D721Med (cell line): ENCODE measurements at places on chromosomes 3 and 15.

DNA sequence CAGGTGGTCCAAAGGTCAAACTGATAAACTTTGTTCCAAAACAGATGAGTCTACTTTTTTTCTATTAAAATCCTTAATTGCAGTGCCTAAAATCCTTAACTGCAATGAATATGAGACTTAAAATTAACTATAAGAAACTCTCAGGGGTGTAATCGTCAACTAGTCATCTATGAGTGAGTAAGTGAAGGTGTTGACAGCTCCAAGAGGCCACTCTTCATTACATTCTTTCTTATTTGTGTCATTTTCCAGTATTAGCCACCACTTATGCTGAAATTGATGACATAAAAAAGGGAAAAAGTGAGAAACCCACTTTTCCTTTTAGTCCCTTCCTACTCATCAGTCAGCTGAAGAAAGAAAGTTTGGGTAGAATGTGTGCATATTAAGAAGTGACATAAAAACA is 12.6 kb upstream of the NPAP1 start:
- DNase-seq = no peak

GRCh38 chr3:35665390-35666055 is 26.2 kb downstream of the ARPP21 start:
- no peak for DNase-seq

DNA sequence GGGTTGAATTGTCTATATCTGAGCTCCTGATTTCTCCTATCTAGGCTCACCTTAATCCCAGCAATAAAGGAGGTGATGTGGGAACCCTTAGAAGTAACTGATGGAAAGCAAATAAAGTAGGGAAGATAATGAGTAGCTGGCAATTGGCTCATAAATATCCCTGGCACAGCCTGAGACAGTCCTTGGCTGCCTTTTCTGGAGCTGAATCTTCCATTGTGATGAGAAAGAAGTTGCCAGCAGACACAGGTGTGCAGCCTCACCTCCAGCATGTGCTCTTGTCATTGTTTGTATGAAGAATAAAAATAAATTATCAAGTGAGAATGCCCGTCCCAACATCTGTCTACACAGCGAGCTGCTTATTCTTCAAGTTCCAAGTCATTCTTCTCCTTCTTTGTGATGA is 53.2 kb upstream of the RASGRP1 start:
- no peak for DNase-seq

DNA sequence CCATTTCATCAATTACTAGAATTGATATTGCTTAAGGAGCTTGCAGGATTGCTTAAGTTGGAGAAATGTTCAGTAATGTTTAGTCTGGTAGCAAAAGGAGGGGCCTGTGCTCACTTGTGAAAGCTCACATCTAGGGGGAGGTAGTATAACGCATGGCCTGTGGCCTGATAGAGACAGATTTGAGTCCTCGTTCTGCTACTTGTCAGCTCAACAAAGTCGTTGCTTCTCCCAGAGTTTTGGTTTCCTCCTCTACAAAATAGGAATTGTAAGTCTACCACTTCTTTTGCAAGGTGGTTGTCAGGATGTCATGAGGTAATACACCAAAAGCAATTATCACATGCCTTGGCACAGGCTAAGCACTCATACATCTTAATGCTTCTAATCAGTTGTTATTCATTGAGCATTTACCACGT is 1.3 kb downstream of the ST3GAL6 start:
- DNase-seq = no peak

DNA sequence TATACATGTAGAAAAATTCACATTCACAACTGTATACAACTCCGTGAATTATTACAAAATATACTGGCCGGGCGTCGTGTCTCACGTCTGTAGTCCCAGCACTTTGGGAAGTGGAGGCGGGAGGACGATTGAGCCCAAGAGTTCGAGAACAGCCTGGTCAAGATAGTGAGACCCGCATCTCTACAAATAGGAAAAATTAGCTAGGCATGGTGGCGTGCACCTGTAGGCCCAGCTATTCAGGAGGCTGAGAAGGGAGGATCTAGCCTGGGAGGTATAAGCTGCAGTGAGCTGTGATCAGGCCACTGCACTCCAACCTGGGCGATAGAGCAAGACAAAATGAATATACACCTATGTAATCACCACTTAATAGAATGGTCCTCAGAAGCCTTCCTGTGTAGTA is 1.3 kb downstream of the RAD51 start:
- no peak for DNase-seq

- no peak for DNase-seq
Observed at GRCh38 chr3:61031503-61031902, 219.7 kb downstream of the FHIT start.

DNA sequence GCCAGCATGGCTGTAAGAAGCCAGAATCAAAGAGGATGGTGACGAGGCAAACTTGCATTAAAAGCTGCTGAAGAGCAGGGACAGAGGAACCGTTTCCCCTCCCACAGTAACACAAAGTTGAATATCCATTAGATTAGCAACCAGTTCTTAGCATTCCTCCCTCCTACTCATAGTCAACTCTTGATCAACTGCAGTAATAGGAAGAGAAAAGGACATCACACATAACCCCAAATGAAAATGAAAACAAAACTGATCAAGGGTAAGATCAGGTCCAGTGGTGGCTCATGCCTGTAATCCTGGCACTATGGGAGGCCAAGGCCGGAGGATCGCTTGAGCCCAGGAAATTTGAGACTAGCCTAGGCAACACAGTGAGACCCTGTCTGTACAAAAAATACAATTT is 165.2 kb downstream of the GREM1 start:
- no peak for DNase-seq

GRCh38 chr3:138935863-138936740 is 10.8 kb downstream of the FOXL2 start:
- DNase-seq = peak; percentile 93

GRCh38 chr3:111496894-111497559 is 45.0 kb upstream of the CD96 start:
- DNase-seq = no peak

GRCh38 chr3:162884373-162884772 is 1387.8 kb downstream of the OTOL1 start:
- no peak for DNase-seq

- no peak for DNase-seq
Observed at GRCh38 chr3:14147617-14148016, 22.8 kb downstream of the TMEM43 start.

- peak; percentile 43 for DNase-seq
Observed at GRCh38 chr15:61227269-61227949, 1.7 kb downstream of the RORA start.

GRCh38 chr15:34657469-34658127 is 74.1 kb upstream of the GOLGA8B start:
- no peak for DNase-seq

GRCh38 chr3:4984511-4984864 is 5.3 kb downstream of the BHLHE40 start:
- DNase-seq = no peak

DNA sequence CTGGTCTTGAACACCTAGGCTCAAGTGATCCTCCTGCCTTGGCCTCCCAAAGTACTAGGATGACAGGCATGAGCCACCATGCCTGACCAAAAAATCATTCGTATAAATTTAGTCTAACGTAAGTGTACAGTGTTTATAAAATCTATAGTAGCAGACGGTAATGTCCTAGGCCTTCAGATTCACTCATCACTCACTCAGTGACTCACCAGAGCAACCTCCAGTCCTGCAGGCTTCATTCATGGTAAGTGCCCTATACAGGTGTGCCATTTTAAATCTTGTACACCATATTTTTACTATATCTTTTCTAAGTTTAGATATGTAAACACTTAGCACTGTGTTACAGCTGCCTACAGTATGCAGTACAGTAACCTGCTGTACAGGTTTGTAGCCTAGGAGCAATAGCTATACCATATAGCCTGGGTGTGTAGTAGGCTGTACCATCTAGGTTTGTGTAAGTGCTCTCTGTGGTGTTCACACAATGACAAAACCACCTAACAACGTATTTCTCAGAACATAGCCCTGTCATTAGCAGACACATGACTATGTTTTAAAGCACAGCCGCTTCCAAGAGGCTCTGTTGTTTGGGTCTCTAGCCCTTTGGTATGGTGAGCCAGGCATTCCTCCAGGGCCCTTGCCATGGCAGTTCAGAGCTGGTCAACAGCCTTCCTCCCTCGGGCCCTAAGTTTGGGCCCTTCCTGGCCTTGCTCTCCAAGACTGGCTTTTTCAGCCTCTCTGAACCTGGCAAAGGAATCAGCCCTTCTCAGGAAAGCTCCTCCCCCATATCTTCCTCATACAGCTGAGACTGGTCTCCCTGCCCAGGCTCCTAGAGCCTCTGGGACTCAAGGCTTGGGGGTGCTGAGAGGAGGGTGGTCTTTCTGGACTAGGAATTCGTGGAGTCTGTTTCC is 1.9 kb upstream of the CCDC9B start:
- no peak for DNase-seq

- DNase-seq = no peak
Observed at GRCh38 chr3:158827773-158828172, 25.9 kb downstream of the MFSD1 start.

GRCh38 chr3:136366289-136366688 is 116.1 kb downstream of the PCCB start:
- no peak for DNase-seq

DNA sequence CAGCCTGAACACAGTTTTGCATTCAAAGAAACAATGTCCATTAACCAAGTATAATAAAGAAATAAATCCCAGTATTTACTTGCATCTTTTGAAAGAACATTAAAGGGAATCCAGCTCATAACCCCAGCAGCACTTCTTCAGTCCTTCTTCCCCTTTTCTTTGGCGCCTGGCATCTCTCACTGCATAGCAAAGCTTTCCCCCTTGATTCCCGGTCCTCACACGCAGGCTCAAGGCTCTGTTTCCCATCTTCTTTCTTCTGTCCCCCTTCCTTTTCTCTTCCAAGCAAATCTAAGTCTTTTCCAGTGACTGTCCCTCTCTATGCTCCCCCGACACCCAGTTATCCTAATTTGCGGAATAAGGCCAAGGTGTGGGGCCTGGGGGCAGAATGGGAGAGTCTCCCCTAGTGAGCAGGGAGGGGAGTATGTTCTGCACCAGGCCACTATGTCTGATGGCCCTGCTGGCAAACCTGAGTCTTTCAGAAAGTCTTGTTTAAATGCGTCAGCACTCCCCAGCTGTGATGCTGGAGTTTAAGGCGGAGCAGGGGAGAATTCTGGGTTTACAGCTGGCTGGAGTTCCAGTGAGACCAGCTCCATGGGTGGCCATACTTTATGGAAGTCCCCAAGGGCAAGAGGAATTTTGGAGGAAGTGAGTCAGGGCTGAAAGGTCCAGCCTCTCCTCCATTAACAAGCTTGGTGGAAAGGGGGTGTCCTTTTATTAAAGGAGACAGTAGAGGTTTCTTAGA is 42.1 kb downstream of the GOLGA6A start:
- no peak for DNase-seq

- no peak for DNase-seq
Observed at GRCh38 chr15:38411902-38412301, 42.0 kb upstream of the FAM98B start.

GRCh38 chr15:93523481-93523880 is 434.5 kb upstream of the RGMA start:
- DNase-seq = no peak

DNA sequence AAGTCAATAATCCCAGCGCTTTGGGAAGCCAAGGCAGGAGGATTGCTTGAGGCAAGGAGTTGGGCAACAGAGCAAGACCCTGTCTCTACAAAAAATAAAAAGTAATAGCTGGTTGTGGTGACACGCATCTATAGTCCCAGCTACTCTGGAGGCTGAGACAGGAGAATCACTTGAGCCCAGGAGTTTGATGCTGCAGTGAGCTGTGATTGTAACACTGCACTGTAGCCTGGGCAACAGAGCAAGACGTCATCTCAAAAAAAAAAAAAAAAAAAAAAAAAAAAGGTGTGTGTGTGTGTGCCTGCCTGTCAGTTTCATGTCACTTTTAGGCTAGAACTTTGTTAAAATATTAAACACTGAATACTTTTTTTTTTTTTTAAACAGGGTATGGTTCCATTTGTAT is 28.4 kb downstream of the DNAJC19 start:
- DNase-seq = no peak

- DNase-seq = no peak
Observed at GRCh38 chr3:41424543-41425300, 225.4 kb downstream of the CTNNB1 start.

DNA sequence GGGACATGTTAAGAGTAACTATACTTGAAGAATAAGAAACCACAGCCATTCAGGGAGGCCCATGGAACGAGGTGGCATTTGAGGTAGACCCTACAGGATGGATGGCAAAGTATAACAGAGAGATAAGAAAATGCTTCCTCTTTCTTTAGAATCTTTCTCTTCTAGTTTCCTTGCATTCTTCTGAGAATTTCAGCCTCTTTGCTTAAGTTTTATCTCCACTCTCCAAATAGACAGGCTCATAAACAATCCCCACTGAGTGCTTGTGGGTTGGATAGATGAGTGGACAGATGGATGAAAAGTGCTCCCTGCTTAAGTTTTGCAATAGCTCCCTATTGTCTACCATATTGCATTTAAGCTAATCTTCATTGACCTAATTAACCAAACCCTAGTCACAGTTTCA is 103.7 kb downstream of the MEX3B start:
- no peak for DNase-seq

- no peak for DNase-seq
Observed at GRCh38 chr3:100260081-100260684, 609 bp upstream of the TBC1D23 start.

- no peak for DNase-seq
Observed at GRCh38 chr3:156554515-156554841, 439 bp downstream of the SSR3 start.

DNA sequence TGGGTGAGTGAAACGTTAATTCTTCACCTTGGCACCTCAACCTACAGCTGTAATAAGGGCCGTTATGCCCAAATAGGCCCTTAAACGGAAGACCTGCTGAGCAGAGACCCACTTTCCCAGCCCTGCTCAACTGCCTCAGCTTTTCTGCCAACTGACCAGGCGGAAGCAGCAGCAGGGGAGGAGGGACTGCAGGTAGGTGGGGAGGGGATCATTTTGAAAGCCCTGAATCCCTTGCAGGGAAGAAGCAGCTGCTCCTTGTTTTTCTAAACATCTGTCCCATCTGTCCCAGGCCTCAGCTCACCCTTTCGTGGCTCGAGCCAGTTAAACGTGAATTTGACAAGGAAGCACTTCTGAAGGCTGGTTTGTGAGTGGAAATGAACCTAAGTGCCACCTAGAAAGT is 978 bp upstream of the CMC1 start:
- no peak for DNase-seq

DNA sequence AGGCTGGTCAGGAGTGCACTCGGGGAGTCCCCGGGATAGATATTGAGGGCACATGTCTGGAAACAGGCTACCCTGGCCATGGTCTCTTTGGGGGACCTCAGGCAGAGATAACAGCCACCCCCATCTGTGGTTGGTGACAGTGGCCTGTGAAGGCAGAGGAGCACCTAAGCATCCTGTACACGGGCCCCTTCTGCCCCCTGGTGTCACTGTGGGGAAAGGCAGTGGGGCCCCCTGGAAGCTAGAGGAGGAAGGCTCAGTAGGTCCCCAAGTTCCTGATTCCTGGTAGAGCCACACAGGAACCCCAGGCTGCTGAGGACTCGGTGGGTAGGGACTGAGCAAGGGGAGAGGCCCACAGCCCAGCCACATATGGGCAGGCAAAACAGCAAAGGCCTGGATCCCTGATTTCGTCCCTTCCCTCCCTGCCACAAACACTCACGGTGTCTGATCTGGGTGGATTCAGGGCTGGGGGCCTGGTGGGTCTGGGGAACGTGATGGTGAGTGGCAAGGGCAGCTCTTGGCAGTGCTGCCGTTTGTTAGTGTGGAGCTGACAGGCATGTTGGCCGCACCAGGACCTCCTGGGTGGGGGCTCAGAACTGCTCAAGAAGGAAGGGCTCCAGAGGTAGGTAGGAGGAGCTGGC is 14.1 kb upstream of the CXCR6 start:
- peak; percentile 48 for DNase-seq

- DNase-seq = no peak
Observed at GRCh38 chr3:17077606-17078005, 192.9 kb downstream of the PLCL2 start.

- no peak for DNase-seq
Observed at GRCh38 chr3:187737006-187737367, 8.3 kb downstream of the BCL6 start.
